Stimulated activated CD8-positive, alpha-beta memory T cell treated with anti-CD3 and anti-CD28 coated beads, Interleukin-15, amount 100 ng/mL, for 24 hours (primary cell): ENCODE measurements at places on chromosomes 7 and 10.

DNA sequence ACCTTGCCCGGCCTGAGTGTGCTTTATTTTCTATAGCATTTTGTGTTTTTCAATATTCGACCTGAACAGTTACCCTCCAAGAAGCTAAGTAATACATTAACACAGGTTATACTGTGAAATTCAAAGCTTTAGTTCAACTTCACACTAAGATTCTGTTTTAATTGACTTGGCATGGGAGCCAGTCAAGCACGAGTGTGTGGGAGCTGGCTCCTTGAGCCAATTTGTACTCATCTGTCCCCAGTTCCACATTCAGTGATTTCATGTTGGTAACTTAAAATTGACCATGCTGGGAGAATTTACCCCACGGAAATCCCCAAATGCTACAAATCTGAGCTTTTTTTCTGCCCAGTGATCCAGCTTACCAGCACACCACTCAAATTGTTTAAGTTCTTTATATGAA lies 20.3 kb downstream of the TSPAN12 start:
- no peak for DNase-seq

- DNase-seq = no peak
Observed at GRCh38 chr10:125024497-125025234, 82.7 kb downstream of the ZRANB1 start.

GRCh38 chr10:100504096-100504495 lies 15.6 kb downstream of the SEC31B start:
- DNase-seq = no peak

DNA sequence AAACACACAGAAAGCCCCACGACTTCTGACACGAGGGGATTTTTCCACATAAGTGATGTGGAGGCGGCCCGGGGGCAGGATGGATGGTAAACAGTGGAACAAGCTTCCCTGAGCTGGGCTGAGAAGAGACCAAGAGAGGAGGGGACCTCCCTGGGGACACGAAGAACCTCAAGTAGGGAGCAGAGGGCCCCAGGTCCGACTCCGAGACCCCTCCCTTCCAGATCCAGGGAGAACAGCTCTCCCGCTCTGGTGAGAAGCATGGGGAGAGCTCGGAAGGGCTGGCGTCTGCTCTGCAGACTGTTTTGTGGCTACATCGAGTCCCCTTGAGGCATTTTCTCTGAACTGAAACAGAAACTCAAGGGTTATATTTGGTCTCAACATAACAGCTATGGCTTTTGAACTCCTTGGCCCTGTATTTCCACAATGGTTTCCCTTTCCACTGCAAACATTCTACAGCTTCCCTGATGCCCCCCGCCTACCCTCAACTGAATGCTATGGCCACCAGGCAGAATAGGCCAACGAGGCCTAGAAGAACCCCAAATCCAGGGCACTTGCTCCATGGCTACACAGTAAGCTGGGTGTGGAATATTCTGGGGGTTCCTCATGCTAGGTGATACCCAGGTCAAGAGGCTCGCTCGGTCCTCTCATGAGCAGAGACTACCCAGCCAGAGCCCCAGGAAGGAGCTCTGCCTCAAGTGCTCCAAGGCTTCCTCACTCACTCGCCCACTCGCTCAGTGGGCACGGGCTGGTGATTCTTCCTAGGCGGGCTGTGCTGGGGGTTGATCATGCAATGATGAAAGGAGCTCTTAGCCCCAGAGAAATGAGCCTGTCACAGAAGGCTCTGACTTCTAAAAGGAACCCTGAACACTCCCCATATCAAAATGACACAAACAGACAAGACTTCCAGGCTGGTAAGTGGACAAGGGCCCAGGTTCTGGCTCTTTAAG lies 47.5 kb downstream of the FAM53B start:
- DNase-seq = no peak

- no peak for DNase-seq
Observed at GRCh38 chr10:34137955-34138354, 677.1 kb downstream of the PARD3 start.

DNA sequence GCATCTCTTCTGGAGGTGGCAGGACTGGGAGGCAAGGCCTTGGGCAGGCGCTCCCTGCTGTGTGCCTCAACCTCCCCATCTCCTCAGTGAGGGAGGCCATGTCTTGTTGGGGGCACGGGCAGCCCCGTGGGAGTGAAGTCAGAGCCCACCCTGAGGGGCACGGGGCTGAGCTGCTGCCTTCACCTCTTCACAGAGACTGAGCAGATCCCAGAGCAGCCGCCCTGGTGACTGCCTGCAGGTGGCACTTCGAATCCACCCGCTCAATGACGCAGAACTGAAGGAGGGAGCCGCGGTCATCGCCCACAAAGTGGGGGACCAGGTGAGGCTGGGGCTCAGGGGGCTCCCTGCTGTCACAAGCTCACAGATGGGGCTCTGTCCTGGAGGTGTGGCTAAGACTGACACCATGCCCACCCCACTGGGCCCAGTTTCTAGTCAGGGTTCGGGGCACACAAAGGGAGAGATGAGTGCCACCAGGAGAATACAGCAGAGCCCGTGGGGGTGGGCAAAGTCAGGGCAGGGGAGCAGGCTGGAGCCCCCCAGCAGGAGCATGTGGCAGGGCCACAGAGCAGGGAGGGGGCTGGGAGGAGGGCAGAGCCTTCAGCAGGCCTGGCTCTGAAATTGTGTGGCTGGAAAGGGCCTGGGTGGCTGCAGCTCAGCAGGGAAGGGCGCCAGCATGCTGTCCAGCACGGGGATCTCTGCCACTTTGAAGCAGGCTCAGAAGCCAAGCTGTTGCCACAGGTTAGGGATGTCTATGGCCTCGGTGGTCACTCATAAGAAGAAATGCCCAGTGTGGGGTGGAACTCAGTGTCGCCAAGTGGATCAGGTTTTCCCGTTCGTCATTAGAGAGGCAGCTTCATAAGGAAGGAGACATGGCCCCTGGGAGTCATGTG lies 18.8 kb upstream of the CHST12 start:
- DNase-seq = no peak
